ENCODE measurements at places on chromosomes 1 and 21.

DNA sequence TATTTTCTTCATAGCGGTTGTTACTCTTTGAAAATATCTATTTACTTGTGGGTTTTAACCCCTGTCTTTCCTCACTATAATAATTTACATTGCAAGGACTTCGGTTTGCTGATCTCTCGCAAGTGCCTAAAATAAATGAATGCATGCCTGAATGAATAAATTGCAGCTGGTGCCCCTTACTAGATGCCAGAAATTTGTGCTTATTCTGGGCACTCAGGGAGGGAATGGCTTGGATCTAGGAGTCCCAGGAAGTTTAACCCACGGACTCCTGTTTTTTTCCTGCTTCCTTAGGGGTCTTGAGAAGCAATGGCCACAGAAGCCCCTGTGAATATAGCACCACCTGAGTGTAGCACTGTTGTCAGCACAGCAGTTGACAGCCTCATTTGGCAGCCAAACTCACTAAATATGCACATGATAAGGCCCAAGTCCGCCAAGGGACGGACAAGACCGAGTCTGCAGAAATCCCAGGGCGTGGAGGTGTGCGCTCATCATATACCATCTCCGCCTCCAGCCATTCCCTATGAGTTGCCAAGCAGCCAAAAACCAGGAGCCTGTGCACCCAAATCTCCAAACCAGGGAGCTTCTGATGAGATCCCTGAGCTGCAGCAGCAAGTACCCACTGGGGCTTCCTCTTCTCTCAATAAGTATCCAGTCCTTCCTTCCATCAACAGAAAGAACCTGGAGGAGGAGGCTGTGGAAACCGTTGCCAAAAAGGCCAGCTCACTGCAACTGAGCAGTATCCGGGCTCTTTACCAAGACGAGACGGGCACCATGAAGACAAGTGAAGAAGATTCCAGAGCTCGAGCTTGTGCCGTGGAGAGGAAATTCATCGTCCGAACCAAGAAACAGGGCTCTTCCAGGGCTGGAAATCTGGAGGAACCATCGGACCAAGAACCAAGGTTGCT is 4.2 kb upstream of the PLA2G2C start:
- no peak for DNase-seq

- DNase-seq = no peak
Observed at GRCh38 chr1:101300916-101301315, 64.1 kb downstream of the S1PR1 start.

GRCh38 chr1:229410692-229411433 is 23.0 kb downstream of the ACTA1 start:
- DNase-seq = peak; percentile 72

DNA sequence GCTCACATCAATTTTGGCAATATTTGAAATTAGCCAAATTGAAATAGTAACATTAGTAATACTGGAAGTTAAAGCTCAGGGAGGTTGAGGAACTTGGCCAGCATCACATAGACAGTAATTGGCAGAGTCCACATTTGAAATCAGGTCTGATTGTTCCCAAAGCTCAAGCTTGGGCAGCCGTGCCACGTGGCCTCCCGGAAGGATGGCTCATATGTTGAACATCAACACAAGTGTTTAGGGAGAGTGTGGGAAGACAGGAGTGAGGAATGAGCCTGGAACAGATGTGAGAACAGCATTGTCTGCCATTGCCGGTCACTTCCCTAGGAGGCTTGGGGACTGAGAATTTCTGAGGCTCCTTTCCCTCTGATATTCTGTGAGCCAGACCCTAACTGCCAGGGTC is 40.2 kb upstream of the RBM15 start:
- no peak for DNase-seq

DNA sequence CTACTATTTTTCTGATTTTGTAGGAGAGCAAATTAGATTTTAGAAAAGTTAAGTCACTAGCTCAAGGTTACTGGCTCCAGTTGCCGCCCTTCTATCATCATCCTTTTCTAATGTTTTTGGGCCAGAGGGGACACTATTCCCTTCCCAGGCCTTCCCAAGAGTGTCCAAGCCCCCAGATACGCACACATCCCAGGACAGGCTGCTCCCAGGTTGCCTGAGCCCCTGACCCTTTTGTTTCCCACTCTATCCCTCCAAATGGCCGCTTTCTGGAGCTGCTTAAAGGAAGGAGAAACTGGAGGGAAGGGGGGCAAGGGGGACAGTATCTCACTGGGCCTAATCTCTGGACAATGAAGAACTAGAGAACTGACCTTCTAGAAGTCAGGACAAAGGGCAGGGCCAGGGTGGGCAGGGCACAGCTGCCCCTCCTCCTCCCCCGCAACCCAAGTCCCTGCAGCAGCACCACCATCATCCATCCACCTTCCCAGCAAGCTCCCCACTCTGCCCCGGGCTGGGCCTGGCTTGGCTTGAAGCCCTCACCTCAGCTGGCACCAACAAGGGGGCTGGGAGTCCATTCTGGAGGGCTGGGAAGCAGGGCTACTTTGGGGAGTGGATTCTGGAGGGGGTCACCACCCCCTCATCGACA is 1.1 kb upstream of the MAP7D1 start:
- no peak for DNase-seq

- no peak for DNase-seq
Observed at GRCh38 chr1:36554323-36554628, 71.6 kb upstream of the CSF3R start.

DNA sequence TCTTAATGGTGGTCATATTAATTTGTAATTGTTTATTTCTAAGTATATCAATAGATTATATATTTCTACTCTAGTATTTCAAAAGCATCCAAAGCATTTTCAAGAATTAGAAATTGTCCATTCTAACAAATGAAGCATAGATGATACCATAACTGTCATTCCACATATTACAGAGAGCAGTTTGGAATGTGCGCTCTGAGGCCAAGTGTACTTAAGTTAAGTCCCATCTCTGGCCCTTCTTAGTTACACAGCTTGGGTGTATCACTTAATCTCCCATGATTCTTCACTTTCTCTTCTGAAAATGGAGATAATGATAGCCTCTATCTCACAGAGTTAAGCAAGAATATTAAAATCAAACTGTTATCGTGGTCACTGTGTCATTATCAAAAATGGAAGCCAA is 281.1 kb downstream of the MRPL39 start:
- no peak for DNase-seq

DNA sequence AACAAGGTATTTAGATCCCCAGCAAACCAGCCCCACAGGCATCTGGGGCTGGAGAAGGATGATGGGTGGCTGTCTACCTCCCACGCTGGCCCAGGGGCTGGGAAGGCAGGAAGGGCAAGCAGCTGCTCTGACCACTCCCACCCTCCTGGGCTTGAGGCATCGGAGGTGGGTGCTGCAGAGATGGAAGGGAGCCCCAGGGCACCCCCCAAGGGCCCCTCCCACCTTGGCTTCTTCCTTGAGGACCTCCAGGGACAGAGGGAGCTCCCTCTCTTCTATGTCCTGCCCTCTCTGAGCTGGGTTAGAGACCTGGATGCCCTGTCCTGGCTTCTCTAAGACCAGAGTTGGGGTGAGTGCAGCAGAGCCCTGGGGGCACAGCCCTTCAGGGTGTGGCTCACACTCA is 3.1 kb downstream of the CD52 start:
- no peak for DNase-seq

GRCh38 chr21:29441651-29442050 is 142.9 kb downstream of the BACH1 start:
- no peak for DNase-seq

- DNase-seq = no peak
Observed at GRCh38 chr1:155877945-155878344, 18.6 kb downstream of the SYT11 start.

- DNase-seq = no peak
Observed at GRCh38 chr1:165576536-165576935, 32.7 kb downstream of the LRRC52 start.

DNA sequence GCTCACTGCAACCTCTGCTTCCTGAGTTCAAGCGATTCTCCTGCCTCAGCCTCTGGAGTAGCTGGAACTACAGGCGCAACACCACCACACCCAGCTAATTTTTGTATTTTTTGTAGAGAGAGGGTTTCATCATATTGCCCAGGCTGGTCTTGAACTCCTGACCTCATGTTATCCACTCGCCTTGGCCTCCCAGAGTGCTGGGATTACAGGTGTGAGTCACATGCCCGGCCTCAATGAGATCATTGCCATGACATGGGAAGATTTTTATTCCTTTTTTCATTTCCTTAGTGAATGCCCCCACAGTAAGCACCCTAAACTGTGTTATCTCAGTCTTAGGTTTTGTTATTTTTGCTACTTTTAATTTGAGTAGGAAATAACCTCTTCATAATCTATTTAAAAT is 977.9 kb downstream of the BRINP3 start:
- DNase-seq = peak; percentile 1

DNA sequence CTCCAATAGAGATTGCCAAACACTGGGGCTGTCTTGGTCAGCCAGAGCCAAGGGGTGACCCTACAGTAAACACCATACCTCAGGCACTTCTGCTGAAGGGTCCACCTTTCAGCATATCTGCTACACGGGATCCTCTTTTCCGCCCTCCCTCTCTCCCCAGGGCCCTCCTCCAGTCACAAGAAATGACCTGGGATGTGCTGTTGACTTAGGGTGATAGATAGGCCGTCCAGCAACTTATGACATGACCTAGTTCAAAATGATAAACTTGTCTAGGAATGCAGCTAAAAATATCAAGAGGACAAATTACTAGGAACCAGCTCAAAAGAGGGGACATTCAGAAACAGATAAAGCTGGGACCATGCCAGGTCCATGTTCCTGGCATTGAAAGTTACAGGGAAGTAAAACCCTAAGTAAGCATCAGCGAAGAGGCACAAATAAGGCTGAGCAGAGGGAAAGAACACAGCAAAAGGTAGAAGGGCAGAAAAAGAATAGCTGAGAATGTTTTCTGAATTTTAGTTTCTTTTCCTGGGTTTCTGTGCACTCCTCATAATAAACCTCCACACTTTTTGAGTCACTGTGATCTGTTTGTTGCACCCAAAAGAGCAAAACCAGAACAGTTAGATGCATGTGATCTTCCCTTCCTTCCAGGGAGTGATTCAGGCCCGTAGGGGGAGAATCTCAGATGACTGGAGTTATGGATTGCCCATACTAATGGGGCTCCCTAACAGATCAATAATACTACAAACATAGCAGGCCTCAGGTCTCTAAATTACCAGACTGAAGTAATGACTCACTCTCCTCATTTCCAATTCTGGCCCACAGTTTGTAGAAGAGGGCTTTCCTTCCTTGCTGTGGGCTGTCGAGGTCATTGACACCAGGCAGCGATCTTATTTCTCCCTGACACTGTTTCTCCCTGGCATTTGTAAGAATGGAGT is 48.9 kb upstream of the F3 start:
- DNase-seq = no peak

DNA sequence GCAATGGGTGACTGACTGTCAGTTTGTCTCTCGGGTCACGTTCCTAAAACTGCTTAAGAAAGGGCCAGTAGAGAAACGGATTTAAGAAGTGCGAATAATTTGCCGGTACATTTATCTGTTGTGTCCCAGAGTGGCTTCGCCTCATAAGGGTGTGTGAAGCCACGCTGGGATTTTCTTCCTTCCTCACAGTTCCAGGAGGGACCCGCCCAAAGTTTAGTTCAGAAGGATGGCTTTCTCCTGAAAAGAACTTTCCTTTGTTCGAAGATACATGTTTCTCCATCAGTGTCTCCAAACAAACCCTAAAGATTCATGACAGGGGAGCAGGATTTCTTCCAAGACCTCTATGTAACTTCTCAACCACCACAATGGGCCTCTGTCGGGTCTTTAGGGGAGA is 49.8 kb downstream of the ADAMTS1 start:
- DNase-seq = no peak

DNA sequence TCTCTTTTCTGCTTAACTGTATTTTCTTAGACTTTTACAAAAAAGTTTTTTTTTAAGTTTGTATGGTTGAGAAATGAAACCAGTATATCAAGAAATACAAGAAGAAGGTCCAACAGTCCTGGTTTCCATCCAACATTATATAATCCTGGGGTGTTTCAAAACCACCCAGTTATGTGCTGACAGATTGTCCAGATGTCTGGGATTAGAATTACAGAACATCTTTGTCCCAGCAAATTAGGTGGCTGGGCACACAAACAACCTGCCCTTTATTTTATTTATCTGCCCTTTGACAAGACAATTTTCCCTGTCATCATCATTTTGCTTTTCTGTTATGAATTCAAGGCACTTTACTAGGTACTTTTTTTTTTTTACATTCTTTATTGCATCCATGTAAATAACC is 622.1 kb downstream of the PLPP3 start:
- DNase-seq = no peak

DNA sequence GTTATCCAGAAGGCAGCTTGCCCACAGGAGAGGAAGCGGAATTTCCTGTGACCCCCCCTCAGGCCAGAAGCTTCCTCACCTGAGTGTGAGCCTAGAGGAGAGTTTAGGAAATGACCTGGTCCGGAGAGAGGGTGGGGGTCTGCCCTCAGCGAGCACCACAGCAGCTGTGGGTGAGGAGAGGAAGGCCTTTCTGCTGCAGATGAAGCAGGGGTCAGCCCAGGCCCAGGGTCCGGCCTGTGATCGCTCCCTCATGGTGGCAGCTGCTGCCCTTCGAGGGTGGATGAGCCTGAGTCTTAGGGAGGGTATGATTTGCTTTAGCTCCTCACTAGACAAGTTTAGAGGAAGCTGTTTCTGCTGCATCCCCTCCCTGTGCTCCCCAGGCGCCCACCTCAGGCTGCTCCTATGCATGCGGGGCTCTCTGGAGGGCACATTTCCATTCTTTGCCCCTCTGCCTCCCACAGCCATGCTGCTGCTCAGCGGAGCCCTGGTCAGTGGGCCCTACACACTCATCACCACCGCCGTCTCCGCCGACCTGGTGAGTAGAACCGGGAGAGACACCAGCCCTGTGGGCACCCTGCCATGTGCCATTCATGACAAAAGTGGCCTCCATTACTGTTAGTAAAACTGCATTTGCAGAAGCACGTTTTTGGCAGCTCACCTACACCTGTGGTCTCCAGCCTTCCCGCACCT is 53.0 kb downstream of the SLC37A1 start:
- DNase-seq = no peak

DNA sequence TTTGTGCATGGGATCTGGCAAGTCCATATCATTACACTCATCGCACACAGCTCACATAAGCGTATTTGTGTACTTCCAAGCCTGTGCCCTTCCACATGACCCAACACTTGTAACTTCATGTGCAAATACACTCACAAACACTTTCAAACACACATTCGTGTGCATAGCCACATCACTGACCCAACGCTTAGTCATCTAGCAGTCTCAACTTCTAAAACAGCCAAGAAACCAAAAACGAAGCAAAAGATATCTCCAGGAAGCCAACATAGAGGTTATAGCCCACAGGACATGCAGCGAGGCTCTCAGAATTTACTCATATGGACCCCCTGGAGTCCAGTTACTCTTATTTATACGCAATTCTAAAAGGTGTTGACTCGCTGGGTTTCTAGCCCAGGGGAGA is 10.9 kb upstream of the GOLT1A start:
- DNase-seq = no peak

- DNase-seq = no peak
Observed at GRCh38 chr1:218209351-218209861, 75.7 kb upstream of the RRP15 start.

GRCh38 chr1:32272557-32273390 is 19.1 kb upstream of the HDAC1 start:
- no peak for DNase-seq

DNA sequence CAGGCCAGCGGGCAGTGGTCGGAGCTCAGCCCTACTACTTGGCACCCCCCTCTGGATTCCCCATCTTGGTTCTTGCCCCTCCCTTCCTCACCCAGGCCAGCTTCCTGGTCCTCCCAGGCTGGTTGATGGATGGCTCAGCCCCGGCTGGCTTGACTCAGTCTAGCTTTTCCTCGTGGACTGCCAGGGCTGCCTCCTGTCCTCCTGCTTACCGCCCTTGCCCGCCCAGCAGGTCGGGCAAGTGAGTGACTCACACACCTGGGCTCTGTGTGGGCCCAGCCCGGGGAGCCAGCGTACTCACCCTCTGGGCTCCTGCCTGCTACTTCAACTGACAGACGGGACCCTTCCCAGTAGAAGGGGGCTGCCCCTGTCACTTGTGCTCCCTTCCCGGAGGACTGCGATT is 19.5 kb upstream of the ARHGEF10L start:
- DNase-seq = no peak
